ENCODE measurements at places on chromosomes 4 and X. TPM values are rescaled to one million over a fixed set of nuclear protein-coding genes. Genes with fewer than 3 reads are reported as not detected.
A peak's percentile ranks its signal among the peaks of the same experiment; 100 is the strongest.

NUDT9 gene
- 40.0 TPM for total RNA-seq

MPC1L gene
- not detected for total RNA-seq

RPL10 gene
- total RNA-seq: 4,106 TPM

EFHC2 gene
- total RNA-seq: 0.59 TPM

- DNase-seq: no peak
Observed at GRCh38 chr4:14671146-14671545, 331.1 kb upstream of the CPEB2 start.

AR gene
- total RNA-seq: 53.6 TPM

NIPAL1 gene
- total RNA-seq: not detected

GRCh38 chr4:151207186-151207585 is 69.8 kb upstream of the PRSS48 start:
- DNase-seq: no peak

- DNase-seq: no peak
Observed at GRCh38 chrX:66046612-66047235, 6.8 kb upstream of the VSIG4 start.

PPP1R3F gene
- 16.5 TPM for total RNA-seq

STK32B gene
- total RNA-seq: 4.6 TPM

DNA sequence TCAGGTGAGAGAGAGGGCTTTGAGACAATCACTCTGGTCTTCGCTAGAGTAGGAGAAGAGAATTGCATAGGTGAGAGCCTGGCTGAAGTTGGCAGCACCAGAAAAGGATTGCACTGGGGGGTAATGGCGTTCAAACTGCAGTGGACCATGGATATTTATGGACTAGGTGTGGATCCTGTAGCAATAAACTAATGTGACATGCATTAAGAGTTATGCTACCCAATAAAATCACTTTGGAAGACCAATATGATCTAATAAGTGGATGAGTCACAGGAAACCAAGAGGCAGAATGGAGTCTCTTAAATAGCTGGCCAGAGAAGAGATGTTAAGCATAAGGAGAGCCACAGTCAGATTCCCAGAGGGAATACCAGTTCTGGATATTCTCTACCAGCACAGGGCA is 259.8 kb downstream of the FBXO8 start:
- DNase-seq: no peak

FHDC1 gene
- total RNA-seq: 4.4 TPM

- DNase-seq: no peak
Observed at GRCh38 chr4:22962295-22962694, 269.6 kb downstream of the GBA3 start.

DNA sequence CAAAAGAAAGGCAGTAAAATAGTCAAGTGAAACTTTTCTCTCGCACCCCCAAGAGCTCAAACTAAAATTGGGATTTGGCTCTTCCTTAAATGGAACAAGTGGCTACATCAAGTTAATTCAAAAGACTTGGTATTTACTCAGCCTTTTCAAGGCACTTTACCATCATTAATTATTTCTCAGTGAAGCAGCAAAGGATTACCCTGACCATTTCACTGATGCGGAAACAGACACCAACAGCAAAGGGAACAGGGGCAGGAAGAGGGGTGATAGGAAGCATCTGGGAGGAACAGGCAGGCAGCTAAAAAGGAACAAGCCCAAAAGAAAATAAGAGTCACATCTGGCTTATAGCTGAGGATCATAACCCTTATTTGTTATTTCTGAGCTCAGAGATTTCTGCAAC is 2.7 kb downstream of the SCML2 start:
- no peak for DNase-seq

RIPPLY1 gene
- total RNA-seq: not detected

DNA sequence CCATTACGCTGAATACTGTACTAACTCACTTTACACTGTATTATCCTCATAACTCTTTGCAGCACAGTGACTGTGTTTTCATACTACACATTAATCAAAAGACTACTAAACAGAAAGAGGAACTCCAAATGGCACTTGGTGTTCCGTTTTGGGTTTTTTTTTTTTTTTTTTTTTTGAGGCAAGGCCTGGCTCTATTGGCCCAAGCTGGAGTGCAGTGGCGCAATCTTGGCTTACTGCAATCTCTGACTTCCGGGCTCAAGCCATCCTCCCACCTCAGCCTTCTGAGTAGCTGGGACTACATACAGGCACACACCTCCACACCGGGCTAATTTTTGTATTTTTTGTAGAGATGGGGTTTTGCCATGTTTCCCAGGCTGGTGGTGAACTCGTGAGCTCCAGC is 10.7 kb downstream of the KLHL8 start:
- peak; percentile 57 for DNase-seq

Measured in uterus (tissue), 4 donors.